Dorsolateral prefrontal cortex (tissue), 122 donors: ENCODE measurements at places on chromosomes 6 and 20. TPM values are rescaled to one million over a fixed set of nuclear protein-coding genes. Genes with fewer than 3 reads are reported as not detected.

DNA sequence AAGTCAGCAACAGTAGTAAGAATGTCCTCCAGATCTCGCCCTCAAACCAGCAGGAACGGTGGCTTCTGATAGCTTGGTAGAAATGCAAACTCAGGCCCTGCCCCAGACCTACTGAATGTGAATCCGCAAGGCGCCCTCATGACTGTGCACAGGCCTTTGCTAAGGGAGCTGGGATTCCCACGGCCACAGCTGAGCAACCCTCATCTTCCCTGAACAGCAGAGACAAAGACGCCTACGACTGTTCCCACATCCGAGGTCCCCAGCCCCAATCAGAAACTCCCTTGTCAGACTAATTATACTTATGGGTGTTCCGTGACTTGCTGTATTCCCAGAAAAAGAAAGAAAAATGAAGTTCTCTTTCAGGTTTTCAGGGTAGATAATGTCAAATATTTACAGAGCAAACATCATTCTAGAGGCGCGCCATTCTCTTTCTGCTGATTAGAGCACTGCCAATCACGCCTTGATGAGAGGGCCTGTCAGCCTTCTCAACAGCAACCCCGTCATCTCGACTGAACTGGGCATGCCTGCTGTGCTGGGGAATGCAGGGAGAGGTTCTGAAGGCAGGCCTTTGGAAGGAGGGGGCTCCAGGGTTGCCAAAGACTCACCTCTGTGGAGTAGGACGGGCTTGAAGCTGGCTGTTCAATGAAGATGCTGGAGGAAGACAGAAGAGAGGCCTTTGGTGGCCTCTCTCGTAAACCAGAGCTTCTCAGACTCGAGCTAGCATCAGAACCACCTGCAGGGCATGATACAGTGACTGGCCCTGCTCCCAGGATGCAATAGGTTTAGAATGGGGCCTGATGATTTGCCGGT is 79.9 kb downstream of the ZNF217 start:
- no peak for DNase-seq

GRCh38 chr20:60131375-60131774 is 173.2 kb downstream of the CDH26 start:
- DNase-seq = no peak

DNA sequence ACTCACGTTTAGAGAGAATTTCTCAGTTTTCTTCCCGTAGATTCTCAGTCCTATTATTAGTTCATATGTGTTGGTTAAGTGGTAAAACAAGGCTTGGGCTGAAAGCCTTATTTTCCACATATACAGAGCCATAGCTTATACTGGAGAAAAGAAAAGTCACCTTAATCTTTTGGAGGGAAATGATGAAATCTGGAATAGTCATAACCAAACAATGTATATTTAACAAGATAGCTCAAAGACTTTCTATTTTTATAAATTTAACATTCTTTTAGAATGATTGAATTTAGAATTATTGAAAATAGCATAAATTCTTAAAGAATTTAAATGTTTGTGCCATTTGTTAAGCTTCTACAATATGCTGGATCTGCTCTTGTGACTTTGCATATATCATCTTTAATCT is 85.8 kb downstream of the CDKAL1 start:
- DNase-seq = no peak

DNA sequence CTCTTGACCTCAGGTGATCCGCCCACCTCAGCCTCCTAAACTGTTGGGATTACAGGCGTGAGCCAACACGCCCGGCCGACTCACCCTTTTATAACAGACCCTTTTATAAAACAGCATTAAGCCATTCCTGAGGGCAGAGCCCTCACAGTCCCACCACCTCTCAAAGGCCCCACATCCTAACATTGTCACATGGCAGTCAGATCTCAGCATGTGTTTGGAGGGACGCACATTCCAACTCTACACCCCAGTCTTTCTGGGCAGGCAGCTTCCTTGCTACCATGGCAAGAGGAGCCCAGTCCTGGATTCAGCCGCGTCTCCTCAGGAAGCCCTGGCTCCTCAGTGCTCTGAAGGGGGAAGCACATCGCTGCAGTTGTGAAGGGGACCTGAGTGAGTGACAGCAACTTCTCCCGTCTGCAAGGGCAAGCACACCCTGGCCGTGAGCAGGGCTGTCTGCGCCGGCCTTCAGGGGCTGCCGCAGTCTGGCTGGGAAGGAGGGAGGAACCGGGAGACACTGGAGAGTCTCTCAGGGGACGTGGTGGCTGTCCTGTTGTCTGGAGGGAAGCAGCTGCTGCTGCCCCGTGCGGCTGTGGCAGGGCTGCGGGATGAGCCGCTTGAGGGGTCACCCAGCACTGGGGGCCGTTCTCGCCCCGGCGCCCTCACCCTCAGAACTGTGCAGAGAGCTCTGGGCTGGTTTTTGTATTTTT is 15.9 kb downstream of the OSBPL2 start:
- DNase-seq = no peak

Gene XKR7
- 4.6 TPM for total RNA-seq

Gene RSPO3
- 4.2 TPM for total RNA-seq

Gene BPIFA1
- total RNA-seq = not detected

Gene LHFPL5
- total RNA-seq = 12.4 TPM
